BJ (cell line): ENCODE measurements at places on chromosomes 16 and 17. TPM values are rescaled to one million over a fixed set of nuclear protein-coding genes. Genes with fewer than 3 reads are reported as not detected.
A peak's percentile ranks its signal among the peaks of the same experiment; 100 is the strongest.

DNA sequence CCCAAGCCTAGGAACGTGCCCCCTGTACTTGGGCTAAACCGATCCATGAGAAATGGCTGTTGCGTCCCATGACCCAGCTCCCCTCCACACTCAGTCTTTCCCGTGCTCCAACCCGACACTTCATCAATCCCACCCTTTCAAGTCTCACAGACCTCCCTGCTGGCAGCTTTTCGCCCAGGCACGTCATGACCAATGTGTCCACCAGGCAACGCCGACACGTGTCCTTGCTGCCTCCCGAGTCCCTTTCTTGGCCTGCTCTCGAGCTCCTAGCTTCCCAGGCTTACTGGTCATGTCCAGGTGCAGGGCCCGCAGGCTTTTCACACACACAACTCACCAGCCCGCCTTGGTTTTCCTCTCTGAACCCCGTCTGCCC is 12.2 kb downstream of the MNT start:
- no peak for DNase-seq

- peak; percentile 43 for DNase-seq
Observed at GRCh38 chr17:64385187-64386083, 5.2 kb downstream of the PECAM1 start.

DNA sequence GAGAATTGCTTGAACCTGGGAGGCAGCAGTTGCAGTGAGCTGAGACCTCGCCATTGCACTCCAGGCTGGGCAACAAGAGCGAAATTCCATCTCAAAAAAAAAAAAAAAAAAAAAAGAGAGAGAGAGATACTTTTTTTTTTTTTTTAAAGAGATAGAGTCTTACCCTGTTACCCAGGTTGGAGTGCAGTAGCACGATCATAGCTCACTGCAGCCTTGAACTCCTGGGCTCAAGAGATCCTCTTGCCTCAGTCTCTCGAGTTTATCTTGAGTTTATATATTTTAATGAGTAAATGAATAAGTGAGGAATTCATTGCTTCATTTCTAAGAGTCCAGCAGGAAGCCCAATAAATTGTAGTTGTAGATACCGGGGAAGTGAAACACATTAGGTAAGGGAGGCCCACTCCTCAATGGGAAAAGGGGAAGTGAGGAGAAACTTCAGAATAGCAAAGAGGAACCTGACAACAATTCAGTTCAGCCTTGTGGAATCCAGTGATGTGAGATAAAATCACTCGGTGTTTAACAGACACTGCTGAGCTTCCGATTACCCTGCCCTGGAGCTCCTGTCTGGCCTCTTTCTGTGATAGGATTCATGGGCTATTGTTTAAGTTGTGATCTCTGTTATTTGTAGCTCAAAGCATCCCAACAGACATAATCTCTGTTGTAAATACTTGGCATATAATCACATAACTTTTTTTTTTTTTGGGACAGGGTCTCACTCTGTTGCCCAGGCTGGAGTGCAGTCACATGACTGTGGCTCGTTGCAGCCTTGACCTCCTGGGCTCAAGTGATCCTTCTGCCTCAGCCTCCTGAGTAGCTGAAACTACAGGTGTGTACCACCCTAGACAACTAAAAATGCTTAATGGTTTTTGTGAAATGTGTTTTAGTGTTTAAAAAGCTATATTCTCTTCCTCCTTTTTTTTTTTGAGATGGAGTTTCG is 15.8 kb upstream of the ITGAM start:
- no peak for DNase-seq

DNA sequence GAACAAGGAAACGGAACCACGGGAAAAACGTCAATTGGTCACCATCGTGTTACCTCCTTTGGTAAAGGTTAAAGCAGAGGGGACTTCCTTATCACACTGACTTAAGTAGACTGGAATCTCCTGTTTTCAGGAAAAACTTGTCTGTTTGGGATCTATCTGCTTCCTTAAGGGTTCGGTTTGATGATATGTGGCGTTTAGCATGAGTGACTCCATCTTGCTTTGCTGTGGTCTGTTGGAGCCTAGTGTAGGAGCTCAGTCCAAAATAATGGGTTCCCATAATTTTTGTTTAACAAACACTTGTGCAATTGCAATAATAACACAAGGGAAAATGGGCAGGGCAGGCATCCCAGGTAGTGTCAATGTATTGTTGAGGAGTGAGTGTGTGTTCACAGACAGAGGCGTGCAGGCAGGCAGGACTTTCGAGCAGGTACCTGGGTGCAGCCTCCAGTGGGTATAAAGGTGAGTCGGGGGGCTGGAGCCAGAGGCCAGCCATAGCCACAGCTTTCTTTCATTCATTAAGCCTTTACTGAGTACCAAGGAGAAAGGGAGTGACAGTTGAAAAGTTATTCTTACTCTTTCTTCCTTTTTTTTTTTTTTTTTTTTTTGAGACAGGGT is 4.3 kb upstream of the ENGASE start:
- no peak for DNase-seq

GRCh38 chr17:15334266-15334665 is 7.1 kb downstream of the TEKT3 start:
- no peak for DNase-seq

GRCh38 chr16:15837761-15838160 is 19.1 kb downstream of the MYH11 start:
- DNase-seq: no peak

DNA sequence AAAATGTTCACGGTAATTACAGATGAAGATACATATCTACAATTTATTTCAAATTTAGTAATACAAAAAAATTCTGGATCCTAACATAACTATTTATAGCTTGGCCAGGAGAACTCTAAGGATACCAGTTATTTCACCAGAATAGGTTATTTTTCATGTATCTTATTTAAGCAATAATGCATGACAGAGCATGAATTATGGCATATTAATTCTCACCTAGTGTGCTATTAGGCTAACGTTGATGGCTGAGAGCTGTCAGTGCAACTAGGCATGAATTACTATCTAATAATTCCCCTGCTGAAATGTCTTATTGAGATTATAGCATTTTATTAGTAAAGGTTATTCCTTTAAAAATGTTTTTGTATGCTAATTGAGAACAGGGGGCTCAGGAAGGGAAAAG is 44.5 kb downstream of the SALL1 start:
- no peak for DNase-seq

PMM2 gene
- polyA plus RNA-seq: 30.4 and 32.2 TPM in 2 replicates

DNA sequence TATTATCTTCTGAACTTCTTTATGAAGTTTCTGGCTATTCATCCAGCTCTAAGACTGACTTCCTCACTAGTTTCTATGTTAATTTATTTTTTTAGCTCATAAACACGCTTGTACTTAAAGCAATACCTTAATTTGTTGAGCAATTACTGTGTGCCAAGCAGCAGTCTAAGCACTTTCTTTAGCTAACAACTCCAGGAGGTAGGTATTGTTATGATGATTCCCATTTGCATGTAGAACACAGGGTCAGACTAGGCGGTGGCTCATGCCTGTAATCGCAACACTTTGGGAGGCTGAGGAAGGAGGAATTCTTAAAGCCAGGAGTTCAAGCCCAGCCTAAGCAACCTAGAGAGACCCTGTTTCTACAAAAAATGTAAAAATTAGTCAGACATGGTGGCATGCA is 19.8 kb downstream of the DNAH3 start:
- no peak for DNase-seq

GRCh38 chr17:45227101-45227925 is 5.6 kb downstream of the FMNL1 start:
- no peak for DNase-seq

- no peak for DNase-seq
Observed at GRCh38 chr16:51155199-51155607, 4.1 kb upstream of the SALL1 start.

INCA1 gene
- 0.55 and 1.3 TPM in 2 replicates for polyA plus RNA-seq

GRCh38 chr17:67013891-67014290 is 30.5 kb upstream of the CACNG1 start:
- DNase-seq: no peak

- DNase-seq: no peak
Observed at GRCh38 chr17:6069539-6070429, at the start of gene WSCD1. Gene WSCD1 (plus strand): TSS chr17:6070379. CDS start chr17:6080659, 10,280 bp downstream.

CTRB1 gene
- not detected in 2 replicates for polyA plus RNA-seq

CAPNS2 gene
- 0.12 TPM in 1 of 2 replicates, not detected in the other for polyA plus RNA-seq

TBC1D24 gene
- polyA plus RNA-seq: 6.0 and 9.2 TPM in 2 replicates

PRAC2 gene
- 0.63 and 0.98 TPM in 2 replicates for polyA plus RNA-seq

DNA sequence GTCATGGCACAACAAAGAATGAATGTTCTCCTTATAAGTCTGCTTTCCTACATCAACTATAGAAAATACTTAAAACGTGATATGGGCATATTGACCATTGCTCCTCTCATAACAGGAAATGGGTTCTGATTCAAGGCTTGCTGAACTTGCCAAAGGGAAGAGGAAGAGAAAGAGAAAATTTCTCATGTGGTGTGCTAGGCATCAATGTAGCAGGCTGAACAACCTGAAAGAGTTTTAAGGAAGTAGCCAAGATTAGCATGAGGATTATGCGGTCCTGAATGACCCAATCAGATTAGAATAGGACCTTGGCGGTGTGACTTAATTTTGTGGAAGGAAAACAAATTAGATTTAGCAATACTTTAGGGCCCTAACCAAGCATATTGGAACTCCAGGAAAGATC is 617.7 kb upstream of the CDH11 start:
- no peak for DNase-seq

GRCh38 chr16:56812884-56813283 is 52.1 kb upstream of the SLC12A3 start:
- DNase-seq: no peak

GRCh38 chr16:59144841-59145240 is 410.7 kb upstream of the GOT2 start:
- DNase-seq: no peak

GRCh38 chr16:1347286-1347855 is 4.3 kb downstream of the TSR3 start:
- DNase-seq: no peak

- no peak for DNase-seq
Observed at GRCh38 chr16:86027373-86028126, 128.6 kb downstream of the IRF8 start.

- no peak for DNase-seq
Observed at GRCh38 chr17:82278786-82279391, 5.4 kb upstream of the CSNK1D start.

DNA sequence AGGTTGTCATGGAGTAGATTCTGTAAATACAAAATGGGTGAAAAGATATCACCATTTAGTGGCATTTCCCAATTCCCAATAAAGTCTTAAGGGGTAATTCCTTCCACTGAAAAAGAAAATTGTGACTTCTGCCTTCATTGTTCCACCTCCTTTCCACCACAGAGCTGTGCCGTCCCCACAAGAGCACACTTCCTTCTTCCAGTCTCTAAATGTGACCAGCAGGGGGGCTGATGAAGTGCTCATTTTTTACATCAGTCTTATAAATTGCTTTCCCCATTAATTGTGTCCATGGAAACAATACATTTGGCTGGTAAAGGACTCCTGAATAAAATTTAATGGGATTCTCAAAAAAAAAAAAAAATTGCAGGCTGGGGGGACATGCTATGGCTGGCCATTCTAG is 260.8 kb upstream of the PSMD7 start:
- no peak for DNase-seq

DNA sequence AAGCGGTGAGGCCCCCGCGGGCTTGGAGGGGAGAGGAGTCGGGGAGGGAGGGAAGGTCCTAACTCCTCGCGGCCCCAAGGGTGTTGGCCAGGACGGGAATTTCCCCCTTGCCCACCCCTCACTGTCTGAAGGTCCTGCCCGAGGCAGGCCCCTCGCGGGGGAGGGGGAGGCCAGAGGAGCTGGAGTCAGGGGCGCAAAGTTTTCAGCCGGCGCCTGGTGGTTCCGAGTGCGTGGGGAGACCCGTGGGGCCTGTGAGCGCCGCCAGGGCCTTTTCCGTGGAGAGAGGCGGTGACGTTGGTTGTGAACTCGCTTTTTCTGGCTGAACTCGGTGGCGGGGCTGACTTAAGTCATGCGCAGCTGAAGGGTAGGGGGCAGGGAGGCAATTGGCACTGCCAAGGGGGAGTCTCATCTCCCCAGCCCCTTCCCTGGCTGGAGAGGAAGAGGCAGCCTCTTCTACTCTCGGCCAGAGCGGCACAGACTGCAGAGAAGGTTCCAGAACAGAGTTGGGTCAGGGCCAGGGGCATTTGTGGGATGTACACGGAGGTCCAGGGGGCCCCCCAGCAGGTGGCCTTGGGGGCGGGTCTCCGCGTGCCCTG is 1.5 kb downstream of the CACNA1H start:
- no peak for DNase-seq

MPP2 gene
- polyA plus RNA-seq: 3.1 and 5.3 TPM in 2 replicates

ACSF2 gene
- polyA plus RNA-seq: 19.9 and 25.4 TPM in 2 replicates

DNA sequence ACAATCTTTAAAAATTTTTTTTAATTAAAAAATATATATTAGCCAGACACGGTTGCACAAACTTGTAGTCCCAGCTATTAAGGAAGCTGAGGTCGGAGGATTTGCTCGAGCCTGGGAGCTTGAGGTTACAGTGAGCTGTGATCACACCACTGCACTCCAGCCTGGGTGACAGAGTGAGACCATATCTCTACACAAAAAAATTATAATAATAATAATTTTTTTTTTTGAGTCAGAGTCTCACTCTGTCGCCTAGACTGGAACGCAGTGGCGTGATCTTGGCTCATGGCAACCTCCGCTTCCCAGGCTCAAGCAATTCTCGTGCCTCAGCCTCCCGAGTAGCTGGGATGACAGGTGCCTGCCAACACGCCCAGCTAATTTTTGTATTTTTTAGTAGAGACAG is 23.8 kb downstream of the LITAF start:
- no peak for DNase-seq

- no peak for DNase-seq
Observed at GRCh38 chr16:7501868-7502267, 169.2 kb downstream of the RBFOX1 start.

DNA sequence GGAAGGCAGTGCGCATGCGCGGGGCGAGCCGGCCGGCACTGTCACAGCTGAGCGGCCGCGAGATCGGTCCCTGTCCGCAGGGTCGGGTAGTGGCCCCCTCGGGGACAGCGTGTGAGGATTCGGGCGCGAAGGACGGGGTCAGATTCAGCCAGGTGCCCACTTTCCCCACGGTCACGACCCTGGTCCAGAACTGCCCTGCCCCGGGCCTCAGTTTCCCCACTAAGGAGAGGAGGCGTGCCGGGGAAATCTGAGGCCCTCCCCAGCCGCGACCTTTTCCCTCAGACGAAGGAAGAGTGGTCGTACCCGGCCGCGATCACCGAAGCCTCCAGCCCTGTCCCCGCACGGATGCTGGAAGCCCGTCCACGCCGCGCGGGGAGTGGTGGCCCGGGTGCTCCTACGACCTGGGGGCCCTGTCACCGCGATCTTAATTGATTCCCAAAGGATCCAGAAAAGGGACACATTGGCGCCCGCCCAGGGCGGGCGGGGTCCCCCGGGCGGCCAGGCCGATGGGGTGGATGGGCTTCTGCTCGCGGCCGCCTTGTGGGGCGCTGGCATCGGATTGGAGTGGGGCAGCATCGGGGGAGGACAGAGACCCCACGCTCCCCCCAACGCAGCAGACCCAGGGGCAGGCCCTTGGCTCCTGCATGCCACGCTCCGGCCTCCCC is 57.7 kb downstream of the SRL start:
- DNase-seq: no peak

DNA sequence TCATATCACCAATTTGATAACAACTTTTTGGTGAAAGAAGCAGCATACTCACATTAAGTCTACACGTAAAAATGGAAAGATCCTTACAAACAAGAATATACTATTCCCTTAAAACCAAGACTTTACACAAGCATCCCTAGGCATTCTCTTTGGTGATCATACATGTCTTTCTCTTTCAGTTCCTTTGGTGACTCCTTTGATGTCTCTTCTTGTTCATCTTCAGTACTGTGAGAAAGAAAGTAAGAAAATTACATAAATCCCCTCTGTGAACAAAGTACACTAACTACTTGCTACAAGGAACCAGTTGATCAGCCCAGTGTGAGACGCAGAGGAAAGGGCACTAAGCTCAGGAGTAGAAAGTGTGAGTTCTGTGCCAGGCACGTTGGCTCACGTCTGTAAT is 59.6 kb upstream of the MTMR4 start:
- DNase-seq: no peak

PRKCB gene
- polyA plus RNA-seq: not detected in 2 replicates

GRCh38 chr16:87832137-87832527 is 37.2 kb downstream of the SLC7A5 start:
- no peak for DNase-seq
